ENCODE measurements at places on chromosomes 11 and 22.

DNA sequence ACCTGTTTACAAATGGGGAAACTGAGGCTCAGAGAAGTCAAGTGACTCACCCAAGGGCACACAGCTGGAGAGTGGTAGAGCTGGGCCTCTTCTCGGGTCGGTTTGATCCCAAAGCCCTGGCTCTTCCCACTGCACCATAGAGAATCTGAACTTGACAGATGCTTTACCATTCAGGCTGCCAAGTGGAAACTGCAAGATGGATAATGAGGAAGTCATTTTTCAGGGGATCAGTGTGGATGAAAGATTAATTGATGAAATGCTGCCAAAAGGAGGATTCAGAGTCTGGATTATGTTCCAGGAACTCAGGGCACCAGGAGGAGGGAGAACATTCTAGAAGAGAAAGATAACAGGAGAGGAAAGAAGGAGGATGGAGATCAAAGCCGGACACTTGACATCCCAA is 185.9 kb upstream of the ZBED5 start:
- DNase-seq: no peak

DNA sequence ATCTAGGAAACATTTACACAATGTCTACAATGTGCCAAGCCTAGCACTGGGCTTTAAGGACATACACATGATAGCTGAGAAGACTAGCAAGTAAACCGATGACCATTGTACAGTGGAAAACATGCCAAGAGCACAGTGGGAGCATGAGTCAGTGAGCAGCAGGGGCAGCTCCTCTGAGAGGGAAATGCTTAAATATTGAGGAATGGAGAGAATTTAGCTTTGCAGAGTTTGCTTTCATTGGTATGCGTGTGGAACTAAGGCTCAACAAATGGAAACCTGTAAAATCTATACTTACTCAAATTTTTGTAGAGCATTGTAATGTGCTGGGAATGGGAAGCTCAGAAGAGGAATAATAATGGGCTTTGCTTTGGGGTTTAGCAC is 282.3 kb downstream of the ST3GAL4 start:
- DNase-seq: no peak

DNA sequence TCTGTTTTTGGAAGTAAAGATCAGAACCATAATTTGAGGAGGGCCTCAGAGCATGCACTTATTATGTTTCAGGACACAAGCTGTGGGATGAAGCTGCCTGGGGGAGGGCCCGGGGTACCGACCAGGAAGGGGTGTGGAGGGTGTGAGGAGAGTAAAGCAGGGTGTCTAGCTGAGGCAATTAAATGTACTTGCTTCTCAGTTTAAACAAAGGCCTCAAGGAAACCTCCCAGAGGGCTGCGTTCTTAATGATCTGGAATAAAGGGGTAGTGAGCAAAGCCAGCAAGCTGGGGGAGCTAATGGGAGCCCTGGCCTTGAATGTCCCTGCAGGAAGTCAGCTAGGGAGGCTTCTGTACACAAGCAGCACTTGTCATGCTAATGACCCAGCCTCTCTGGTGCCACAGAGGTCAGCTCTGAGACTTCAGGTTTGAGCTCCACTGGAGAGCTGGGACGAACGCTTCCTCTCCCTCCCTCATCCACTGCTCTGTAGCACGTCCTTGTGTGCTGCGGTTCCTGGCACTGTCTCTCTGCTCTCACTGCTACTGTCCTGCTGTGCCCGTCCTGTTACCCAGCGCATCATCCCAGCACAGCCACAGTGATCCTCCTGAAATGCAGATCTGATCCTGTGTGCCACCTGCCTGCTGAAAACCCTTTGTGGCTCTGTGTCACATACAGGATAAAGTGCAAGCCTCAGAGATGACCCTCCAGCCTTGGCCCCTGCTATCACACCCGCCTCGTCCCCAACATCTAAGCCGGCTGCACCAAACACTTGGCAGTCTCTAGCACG is 159.7 kb downstream of the DBX1 start:
- DNase-seq: peak; percentile 61

- peak; percentile 18 for DNase-seq
Observed at GRCh38 chr11:34250732-34251588, 106.8 kb downstream of the ABTB2 start.

DNA sequence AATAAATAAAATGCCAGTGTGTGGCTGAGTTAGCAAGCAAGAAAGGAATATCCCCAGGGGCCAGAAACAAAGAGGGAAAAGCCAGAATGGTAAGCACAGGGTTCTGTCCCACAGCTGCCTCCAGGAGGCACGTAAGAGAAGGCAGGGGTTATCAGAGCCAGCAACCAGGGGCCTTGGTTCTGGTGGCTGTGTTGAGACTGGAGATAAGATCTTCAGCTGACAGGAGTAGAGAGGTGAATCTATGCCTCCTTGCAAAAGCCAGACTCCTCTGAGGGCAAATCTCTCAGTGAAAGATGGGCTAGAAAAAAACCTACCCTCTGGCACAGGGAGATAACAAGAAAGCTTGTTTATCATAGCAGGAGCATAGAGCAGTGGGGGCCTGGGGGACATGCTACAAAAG is 29.8 kb upstream of the NFAM1 start:
- DNase-seq: no peak

DNA sequence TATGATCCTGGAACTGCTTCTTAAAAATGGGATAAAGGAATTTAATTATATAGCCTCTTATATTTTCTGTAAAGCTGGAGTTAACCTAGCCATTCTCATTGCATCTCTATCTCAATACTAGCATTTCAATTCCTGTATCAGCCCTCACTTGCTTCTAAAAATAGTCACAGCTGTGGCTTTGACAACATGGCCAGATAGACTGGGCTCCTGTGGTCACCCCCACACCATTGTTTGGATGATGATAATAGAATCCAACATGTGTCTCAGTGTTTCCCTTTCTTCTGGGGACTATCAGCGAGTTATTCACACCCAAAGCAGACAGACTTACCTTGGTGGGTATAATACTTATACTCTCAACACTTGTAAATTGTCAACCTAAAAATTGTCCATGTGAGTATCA is 6.9 kb downstream of the VWA5A start:
- DNase-seq: no peak

- DNase-seq: no peak
Observed at GRCh38 chr22:39526736-39527171, 5.8 kb downstream of the RPS19BP1 start.

- DNase-seq: no peak
Observed at GRCh38 chr11:32113200-32113919, 22.5 kb downstream of the RCN1 start.

- no peak for DNase-seq
Observed at GRCh38 chr22:21074102-21074715, 28.5 kb downstream of the LRRC74B start.

DNA sequence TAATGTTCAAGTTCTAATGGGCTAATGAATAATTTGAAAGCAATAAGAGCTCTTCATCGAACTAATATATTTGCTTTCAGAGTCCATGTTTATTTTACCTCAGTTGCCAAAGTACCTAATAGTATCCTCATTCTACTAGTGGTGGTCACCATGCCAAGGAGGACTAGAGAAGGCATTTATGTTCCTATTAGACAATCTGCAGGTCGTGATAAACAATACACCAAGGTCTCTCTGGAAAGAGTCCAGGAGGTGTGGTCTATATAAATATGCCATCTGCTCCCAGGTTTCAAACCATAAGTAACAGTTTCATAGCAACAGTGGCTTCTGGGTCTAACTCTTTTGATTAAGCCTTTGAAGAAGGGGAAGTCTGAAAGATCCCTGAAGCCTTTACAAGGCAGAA is 42.9 kb downstream of the ARFGAP3 start:
- no peak for DNase-seq

- DNase-seq: no peak
Observed at GRCh38 chr11:132037467-132037862, 667.0 kb downstream of the NTM start.

DNA sequence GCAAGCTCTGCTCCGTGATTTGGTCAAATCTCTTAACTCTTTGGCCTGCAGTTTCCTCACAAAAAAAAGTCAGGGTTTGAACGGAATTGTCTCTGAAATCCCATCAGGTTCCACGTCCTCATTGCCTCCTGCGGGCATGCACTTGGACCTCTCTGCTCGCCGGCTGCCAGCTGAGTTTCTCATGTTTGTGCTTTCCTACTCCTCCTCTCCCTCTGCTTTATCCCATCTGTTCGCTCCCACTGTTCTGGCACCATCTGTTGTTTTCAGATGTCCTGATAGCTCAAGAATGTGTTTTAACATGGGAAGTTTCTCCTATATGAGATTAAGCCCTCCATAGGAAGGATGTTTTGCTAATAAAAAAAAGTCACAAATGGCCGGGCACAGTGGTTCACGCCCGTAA is 49.4 kb upstream of the ARHGAP42 start:
- DNase-seq: no peak

DNA sequence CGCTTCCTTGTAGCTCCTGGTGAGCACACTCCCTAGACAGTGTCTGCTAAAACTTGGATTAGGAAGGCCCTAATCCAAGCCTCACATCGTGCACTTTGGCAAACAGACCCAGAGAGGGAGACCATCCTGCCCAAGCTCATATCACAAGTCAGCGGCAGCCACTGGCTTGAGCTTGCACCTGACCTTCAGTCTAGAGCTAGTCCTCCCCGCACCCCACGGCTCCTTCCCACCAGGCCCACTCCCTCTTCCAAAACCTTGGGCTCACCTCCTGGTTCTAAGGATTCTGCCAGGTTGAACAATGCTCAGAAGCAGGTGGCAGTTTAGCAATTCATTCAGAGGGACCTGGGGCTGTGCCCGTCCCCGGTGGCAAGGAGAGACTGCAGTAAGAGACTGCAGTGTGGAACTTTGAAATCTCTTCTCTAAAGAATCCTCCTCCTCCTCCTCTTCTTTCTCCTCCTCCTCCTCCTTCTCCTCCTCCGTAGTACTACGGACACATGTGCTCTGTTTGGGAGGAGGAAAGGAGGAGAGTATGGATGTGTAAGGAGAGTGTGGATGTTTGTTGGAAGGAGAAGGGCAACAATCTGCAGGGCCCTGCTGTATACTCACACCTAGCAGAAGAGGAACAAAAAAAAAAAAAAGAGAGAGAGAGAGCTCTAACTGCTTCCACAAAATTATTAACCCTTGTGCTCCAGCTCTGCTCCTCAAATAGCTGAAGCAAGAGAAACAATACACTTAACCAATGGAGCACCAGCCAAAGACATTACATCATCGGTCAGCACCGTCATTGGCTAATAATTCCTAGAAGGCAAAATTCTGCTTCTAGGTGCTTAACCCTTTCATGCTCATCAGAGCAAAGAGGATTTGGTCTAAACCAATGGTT is 6.0 kb downstream of the SYN3 start:
- no peak for DNase-seq

- DNase-seq: peak; percentile 76
Observed at GRCh38 chr22:47102648-47103047, 340.2 kb downstream of the TBC1D22A start.

All from hepatocyte (in vitro differentiated cells).